HEK293T (cell line): ENCODE measurements at places on chromosomes 13 and 19.

DNA sequence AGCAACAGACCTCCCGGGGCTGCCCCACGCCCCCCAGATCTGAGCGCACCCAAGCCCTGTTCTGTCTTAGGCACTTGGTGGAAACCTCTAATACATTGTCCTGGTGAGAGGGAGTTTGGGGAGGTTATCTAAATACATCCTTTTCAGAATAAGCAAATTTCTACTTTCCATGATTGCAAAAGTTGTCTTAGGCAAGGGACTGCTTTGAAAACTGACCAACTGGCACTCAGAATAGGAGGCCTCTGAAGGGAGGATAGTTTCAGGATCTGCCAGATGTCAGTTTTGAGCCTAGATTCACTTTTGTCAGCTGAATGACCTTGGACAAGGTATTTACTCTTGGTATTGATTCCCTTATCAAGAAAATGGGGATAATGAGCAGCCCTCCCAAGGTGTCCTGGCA is 11.8 kb downstream of the SERP2 start:
- no peak for DNase-seq

GRCh38 chr19:40941481-40942219 is 49.4 kb upstream of the CYP2B6 start:
- DNase-seq, result no peak

GRCh38 chr19:17060802-17061201 is 14.4 kb downstream of the HAUS8 start:
- no peak for DNase-seq

- DNase-seq, result no peak
Observed at GRCh38 chr13:41196620-41197019, 2.3 kb upstream of the KBTBD7 start.

DNA sequence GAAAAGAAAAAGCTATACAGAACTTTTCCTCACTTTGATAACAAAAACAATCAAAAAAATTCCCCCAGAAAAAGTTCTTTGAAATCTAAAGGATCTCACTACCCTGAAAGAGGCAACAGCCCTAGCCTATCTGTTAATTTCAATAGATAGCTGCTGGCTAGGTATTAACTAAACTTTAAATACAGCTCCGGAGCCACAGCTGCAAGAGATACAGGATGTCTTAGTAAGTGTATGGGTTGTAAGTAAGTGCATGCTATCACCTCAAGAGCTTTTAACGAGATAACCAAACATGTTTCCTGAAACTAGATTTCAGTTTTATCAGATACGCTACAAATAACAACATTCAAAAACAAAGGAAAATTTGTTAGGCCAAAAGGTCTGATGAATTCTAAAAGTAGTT is 148.4 kb downstream of the KLF12 start:
- DNase-seq, result no peak
